ENCODE measurements at places on chromosomes 2 and 18.
A peak's percentile ranks its signal among the peaks of the same experiment; 100 is the strongest.

GRCh38 chr18:77114415-77115191, 18.0 kb downstream of the MBP start:
- DNase-seq = no peak

- no peak for DNase-seq
These were observed 57.9 kb downstream of the WDR75 start for GRCh38 chr2:189499137-189499536.

DNA sequence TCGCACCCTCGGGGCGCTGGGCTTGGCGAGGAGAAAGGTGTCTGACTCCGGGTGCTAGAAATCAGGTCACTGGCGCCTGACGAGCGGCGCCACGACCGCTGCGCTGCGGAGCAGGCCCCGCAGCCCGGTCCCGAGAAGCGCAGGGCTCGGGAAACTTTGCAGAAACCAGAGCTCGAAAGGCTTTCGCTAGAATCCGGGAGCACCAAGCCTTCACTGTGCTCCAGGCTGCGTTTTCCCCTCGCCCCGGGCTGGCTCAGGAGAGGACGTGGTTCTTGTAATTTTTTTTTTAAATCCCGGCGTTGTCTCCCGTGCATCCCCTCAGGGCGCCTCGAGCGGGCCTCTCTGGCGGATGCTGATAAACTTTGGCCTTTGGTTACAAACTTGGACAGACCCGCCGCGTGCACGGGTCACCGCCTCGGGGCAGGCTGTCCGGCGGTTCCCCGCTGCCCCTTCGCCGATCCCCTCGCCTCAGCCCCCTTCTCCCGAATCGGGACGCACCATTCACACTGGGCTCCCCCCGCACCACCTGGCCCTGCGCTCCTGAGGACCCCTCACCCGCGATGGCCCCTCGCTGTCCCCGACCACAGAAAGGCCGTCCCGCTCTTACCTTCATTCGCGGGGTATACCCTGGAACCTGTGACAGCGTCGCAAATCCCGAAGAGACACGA, 419 bp downstream of the EPHA4 start:
- no peak for DNase-seq

DNA sequence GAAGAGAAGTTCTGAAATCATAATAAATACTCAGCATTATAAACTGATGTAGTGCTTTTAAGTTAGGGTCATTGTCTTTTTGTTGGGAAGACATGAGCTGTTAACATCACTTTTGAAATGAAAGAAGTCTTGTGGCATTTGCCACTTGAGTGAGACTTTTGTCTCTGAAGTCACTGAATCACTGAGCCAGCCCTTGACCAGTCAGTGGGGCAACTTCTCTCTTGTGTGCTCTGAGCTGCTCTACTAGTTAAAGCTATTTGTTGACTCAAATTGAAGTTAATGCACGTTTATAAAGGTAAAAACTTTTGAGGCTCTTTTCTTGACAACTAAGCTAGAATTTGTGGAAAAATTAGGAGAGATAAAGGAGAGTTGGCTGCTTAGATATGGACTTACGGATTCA, 6.7 kb downstream of the WDR43 start:
- no peak for DNase-seq

- no peak for DNase-seq
These were observed 208.5 kb downstream of the TFCP2L1 start for GRCh38 chr2:121076498-121076820.

DNA sequence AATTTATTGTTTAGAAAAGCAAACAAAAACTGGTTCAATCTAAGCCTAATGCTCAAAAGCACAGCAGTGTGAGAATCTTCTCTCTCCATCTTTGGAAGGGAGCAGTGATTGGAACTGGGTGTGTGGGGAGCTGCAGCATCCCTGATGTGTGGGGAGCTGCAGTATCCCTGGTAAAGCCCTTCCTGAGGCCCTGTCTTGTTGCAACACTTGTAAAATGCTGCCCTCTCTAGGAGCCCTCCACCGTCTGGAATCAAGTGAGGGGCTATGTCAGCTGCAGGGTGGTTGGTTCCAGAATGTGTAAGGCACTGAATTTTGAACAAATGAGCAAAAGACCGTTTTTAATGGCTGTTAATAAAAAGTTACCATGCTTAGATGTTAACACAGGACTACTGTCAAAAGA, 147.7 kb upstream of the RAB12 start:
- DNase-seq = no peak

GRCh38 chr2:44044281-44044720, 48.5 kb upstream of the LRPPRC start:
- DNase-seq = peak; percentile 67

- no peak for DNase-seq
These were observed 882.7 kb upstream of the CHAC2 start for GRCh38 chr2:52884761-52885352.

- DNase-seq = no peak
These were observed 3.3 kb upstream of the SRSF7 start for GRCh38 chr2:38754506-38754905.

- DNase-seq = no peak
These were observed 19.2 kb downstream of the TMEM185B start for GRCh38 chr2:120204022-120204405.

DNA sequence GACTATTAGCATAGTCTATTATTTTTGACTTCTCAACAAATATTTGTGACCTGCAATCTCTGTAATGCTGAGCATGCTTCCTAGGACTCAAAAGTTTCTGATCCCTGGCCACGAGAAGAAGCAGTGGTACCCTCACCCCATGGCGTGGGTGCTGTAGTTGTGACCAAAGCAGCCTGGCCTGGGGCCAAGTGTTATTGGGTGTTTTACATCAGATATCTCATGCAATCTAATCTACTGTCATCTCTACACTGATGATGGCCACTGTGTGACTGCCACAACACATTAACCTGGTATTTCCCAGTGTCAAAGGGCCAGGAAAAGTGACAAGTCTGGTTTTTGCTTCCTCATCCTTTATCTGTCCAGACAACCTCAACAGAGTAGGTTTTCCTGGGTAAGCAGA, 80.8 kb upstream of the WIPF1 start:
- no peak for DNase-seq

- DNase-seq = no peak
These were observed 90.4 kb downstream of the MBD2 start for GRCh38 chr18:54134053-54134452.

DNA sequence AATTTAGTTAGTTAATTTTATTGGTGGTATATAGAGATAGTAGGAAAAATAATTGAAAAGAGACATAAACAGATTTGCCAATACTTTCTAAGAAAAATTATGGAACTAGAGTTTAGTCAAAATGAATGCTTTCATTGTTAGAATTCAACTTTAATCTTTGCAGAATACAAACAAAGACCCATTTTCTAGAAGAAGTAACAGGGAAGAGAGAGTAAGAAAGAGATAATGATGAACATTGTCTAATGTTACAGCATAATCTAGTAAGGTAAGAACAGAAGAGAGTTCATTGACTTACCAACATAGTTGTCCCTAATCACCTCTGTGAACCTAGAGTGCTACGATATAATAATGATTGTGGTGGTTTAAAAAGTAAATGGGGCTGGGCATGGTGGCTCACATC, 23.7 kb downstream of the SCN1A start:
- DNase-seq = no peak

GRCh38 chr18:70363861-70364260, 75.0 kb downstream of the SOCS6 start:
- no peak for DNase-seq

GRCh38 chr2:68125821-68126220, 31.9 kb upstream of the PNO1 start:
- no peak for DNase-seq

DNA sequence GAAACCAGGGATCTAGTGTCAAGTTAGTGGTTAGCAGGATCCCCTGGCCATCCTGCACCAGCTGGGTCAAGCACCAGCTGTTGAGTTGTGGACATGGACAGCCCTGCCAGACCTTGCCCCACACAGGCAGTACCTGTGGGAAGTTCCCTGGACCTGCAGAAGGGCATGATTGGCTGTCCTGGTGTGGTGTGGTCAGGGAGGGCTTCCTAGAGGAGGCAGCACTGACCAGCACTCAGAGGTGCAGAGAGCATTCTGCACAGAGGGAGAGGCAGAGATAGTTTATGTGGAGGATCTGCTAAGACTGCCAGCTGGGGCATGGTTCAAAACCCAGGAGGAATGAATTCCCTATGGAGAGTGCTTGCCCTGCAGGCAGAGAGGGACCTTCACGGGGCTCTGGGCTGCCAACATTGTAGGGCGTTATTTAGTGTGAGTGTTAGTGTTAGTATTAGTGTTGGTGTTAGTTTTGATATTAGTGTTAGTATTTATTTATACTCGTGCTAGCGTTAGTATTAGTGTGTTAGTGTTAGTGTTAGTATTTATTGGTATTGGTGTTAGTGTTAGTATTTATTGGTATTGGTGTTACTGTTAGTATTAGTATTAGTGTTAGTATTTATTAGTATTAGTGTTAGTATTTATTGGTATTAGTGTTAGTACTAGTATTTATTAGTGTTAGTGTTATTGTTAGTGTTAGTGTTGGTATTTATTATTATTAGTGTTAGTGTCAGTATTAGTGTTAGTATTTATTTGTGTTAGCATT, 31.9 kb downstream of the TWIST2 start:
- no peak for DNase-seq

- DNase-seq = no peak
These were observed 254.0 kb upstream of the POU3F3 start for GRCh38 chr2:104599787-104600510.

- no peak for DNase-seq
These were observed 156.8 kb downstream of the INHBB start for GRCh38 chr2:120502761-120503160.

DNA sequence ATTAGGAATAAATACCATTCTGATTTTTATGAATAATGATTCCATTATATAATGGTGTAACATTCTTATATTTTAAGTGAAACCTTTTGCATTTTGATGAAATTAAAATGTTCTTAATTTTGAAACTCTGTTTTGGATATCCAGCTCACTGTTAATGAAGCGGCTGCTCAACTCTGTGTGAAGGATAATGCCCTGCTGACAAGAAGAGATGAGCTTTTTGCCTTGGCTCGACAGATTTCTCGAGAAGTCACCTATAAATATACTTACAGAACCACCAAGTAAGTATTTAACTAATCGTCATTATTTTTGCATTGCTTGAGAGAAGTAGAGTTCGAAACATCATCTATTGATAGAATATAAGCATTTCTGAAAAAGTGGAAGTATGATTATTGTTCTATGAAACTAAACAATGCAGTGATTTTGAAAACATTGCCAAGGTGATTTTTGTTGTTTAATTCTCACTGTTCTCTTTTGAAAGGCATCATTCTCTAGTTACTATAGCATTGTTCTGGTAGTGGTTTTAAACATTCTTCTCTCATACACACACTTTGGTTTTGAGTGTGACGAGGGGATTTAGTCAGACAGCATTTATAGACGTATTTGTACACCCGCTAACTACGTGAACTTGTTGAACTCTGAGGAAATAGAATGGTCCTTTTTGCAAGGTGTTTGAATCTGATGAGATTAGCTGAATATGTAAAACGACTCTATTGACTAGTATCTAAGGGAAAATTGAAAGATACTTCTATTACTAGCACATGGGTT, 21.5 kb downstream of the NAB1 start:
- no peak for DNase-seq

- DNase-seq = no peak
These were observed 10.7 kb downstream of the BAZ2B start for GRCh38 chr2:159605441-159606178.

DNA sequence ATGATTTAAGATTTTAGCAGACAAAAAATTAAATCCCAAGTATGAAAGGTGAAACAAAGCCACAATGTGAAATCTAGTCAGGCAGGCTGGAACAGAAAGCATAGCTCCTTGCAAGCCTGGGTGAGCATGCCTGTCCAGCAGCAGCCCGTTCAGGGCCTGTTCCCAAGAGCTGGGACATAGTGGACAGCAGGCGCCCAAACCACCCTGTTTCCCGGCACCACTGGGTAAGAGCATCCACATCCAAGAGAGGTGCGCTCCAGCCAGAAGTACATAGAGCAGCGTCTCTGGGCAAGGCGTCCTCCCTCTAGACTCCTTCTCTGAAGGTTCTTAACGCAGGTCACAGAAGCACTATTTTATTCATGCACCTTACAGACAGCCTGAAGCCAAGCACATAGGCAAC, 80.8 kb downstream of the DNER start:
- no peak for DNase-seq

DNA sequence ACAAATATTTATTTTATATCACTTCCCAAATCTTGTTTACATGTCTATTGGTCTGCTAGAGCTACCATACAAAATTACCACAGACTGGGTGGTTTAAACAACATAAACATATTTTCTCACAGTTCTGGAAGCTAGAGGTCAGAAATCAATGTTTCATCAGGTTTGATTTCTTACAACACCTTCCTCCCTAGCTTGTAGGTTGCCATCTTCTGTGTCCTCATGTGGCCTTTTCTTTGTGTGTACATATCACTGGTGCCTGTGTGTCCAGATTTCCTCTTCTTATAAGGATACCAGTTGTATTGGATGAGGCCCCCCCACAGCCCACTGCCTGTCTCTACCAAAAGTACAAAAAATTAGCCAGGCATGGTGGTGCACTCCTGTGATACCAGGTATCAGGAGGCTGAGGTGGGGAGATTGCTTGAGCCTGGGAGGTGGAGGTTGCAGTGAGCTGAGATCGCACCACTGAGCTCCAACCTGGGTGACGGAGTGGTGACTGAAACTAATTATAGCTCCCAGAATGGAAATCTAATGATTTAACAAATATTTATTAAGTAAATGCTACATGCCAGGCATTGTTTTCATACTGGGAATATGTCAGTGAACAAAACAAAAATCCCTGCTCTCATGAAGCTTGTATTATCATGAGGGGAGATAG, 13.6 kb downstream of the EML4 start:
- DNase-seq = no peak

DNA sequence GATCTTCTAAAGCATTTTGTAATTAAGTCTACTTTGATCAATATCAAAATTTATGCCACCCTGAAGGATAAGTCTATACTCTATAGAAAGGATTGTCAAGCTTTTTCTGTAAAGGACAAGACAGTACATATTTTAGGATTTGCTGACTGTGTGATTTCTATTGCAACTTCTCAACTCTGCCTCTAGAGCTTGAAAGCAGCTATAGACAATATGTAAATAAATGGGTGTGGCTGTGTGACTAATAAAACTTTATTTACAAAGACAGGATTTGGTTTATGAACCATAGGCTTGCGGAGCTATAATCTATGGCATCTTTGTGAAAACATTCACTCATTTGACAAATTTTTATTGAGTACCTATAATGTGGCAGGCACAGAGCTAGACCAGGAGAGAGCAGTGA, 18.4 kb downstream of the UPP2 start:
- DNase-seq = no peak

GRCh38 chr2:64157792-64158191, 13.6 kb upstream of the PELI1 start:
- DNase-seq = no peak

- DNase-seq = no peak
These were observed 598.5 kb downstream of the CNTNAP5 start for GRCh38 chr2:124623560-124623959.
